Effector memory CD4-positive, alpha-beta T cell (primary cell): ENCODE measurements at places on chromosomes 7 and 10.

- DNase-seq = no peak
- H3K36me3 ChIP-seq = no peaks in the 10 kb centered on the region
- H3K27ac ChIP-seq = no peak overlapping the region
- H3K27me3 ChIP-seq = no peaks in the 10 kb centered on the region
- H3K4me1 ChIP-seq = no peaks in the 10 kb centered on the region
Observed at GRCh38 chr7:200290-200689, 7.9 kb downstream of the FAM20C start.

- no peak overlapping the region for H3K27ac ChIP-seq
- H3K27me3 ChIP-seq = no peaks in the 10 kb centered on the region
- H3K4me3 ChIP-seq = no peak overlapping the region
- DNase-seq = no peak
Observed at GRCh38 chr10:11689945-11690736, 52.0 kb upstream of the ECHDC3 start.

- no peak overlapping the region for H3K27ac ChIP-seq
- no peaks in the 10 kb centered on the region for H3K4me1 ChIP-seq
- no peaks in the 10 kb centered on the region for H3K27me3 ChIP-seq
- no peak overlapping the region for H3K4me3 ChIP-seq
Observed at GRCh38 chr7:55342216-55342871, 22.8 kb upstream of the LANCL2 start.

DNA sequence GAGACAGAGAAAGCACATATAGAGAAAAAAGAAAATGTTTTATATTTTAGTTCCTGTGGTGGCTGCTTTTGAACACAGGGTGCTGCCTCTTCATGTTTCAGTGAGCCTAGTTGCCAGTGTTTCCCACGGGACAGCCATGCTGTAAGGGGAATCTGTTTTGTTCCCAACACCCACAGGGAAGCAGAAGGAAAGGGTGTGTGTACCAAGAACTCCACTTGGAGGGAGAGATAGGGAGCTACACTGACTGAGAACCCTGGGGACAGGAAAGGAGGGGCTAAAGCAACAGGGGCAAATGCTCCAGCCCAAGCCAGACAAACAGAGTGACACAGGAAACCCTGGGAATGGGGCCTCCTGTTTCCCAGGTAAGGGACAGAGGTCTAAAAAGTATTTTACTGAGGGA is 40.2 kb downstream of the FRMPD2 start:
- H3K36me3 ChIP-seq = no peaks in the 10 kb centered on the region
- no peak overlapping the region for H3K4me3 ChIP-seq
- H3K27ac ChIP-seq = no peak overlapping the region
- no peak for DNase-seq

DNA sequence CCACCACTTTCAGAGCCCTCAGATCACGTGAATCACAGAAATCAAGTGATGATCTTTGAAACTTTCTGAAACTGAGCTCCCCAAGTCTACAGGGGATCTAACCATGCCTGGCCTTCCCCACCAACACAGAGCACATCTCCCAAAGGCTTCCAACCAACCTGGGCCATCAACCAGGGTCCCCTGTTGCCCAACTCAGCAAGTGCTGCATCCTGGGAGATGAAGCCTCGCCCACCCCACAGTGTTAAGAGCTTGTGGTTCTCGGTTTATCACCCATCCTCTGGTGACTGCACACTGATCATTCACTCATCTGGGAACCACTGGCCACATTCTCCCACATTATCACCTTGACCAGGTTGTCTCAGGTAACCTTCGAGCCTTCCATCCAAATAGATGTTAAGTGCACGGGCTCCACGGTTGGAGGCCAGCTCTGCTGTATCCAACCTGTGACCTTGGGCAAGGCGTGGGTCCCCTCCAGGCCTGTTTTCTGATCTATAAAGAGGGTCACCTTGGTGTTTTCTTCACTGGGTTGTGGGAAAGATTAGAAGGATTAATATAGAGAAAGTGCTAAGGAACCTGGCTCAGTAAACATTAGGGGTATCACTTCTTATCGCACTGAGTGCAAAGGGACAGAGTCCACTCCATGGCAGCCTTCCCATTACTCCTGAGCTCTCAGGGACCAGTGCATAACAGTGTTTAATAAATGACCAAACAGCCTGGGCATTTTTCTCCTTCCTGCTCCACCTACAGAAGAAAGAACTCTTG is 3.6 kb downstream of the ZNF488 start:
- no peaks in the 10 kb centered on the region for H3K4me1 ChIP-seq
- H3K36me3 ChIP-seq = no peaks in the 10 kb centered on the region
- peaks cover 4% of the 10 kb centered on the region for H3K27me3 ChIP-seq
- H3K4me3 ChIP-seq = no peak overlapping the region
- no peak for DNase-seq

GRCh38 chr10:30437031-30437841 is 3.3 kb downstream of the MAP3K8 start:
- no peak for DNase-seq
- H3K36me3 ChIP-seq = no peaks in the 10 kb centered on the region
- peak overlapping the region; percentile 51 for H3K27ac ChIP-seq
